ENCODE measurements at places on chromosomes 4 and X.

GRCh38 chrX:130552444-130553073, 150.8 kb downstream of the RBMX2 start:
- no peak for DNase-seq

- no peak for DNase-seq
Observed at GRCh38 chrX:45619290-45619689, 418.6 kb upstream of the DIPK2B start.

- DNase-seq = no peak
Observed at GRCh38 chr4:183326853-183327252, 4.6 kb upstream of the CLDN24 start.

DNA sequence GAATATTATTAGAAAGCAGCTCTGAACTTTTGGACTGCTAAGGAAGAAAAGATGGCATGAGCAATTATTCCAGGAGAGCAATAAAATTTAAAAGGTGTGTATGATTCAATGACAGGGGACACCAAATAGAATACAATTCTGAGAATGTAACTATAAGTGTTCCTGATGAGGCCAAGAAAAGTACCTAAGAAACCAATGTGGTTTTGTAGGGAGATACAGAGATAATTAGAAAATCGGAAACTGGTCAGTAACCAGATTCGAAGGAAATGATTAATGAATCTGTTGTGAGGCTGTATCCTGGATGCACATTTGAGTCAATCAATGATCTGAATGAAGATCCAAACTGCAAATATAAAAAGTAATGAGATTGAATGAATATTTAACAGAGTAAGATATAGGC, 6.0 kb downstream of the NOA1 start:
- no peak for DNase-seq

GRCh38 chr4:137467537-137467936, 64.8 kb downstream of the PCDH18 start:
- no peak for DNase-seq

DNA sequence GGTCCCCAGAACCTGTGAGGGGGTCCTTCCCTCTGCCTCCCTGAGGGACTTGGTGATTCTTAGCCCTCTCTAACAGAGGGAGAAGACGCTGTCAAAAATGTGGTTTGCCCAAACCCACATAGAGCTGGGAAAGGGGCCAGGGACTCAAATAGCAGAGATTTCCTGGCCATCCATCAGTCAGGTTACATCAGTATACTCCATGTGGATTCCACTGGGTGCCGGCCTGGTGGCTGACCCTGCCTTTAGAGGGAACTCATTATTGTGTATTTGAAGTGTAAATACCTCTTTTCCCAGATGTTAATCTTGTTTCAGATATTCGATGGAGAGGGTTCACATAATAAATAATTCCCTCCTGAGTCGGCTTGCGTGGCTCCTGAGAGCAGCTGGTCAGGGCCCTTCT, 130.3 kb downstream of the TBL1X start:
- no peak for DNase-seq

GRCh38 chr4:1978226-1978625, 30.5 kb downstream of the NELFA start:
- DNase-seq = no peak

- no peak for DNase-seq
Observed at GRCh38 chr4:106773076-106773905, 262.8 kb downstream of the DKK2 start.

- DNase-seq = no peak
Observed at GRCh38 chr4:121256887-121257466, 92.9 kb upstream of the TNIP3 start.

GRCh38 chrX:96569034-96569433, 115.6 kb upstream of the DIAPH2 start:
- no peak for DNase-seq

Measured in NCI-H774 (cell line).